NCI-H2171 treated with DMSO at 0.1 percent for 48 hours (cell line): ENCODE measurements at places on chromosomes 2 and 18.

DNA sequence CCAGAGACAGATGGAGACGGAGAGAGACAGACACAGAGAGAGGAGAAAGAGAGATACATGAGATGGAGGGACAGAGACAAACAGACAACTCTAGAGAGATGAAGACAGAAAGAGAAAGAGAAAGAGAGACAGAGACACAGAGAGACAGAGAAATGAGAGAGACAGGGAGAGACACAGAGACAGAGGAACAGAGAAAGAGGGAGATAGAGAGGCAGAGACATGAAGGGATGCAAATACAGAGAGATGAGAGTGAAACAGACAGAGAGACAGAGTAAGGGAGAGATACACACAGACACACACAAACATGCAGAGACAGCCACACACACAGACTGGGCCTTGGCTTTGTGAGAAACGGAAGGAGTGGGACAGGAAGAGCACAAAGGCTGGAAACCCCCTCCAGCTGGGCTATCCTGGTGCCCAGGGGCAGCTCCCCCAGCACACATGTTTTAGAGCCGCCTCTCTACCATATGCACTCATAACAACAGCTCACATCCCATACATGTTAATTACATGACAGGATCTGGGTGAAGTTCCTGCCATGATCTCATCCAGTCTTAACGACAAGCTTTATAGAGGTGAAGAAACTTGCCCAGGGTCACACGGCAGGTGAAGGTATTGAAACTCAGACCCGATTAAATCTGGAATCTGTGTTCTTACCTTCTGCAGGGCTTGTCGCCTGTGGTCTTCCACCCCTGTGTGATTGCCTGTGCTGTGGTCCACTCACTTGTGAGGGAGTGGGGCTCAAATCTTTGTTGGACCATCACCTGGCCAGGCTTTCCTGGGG, 32.4 kb downstream of the IL18R1 start:
- no peak for DNase-seq

DNA sequence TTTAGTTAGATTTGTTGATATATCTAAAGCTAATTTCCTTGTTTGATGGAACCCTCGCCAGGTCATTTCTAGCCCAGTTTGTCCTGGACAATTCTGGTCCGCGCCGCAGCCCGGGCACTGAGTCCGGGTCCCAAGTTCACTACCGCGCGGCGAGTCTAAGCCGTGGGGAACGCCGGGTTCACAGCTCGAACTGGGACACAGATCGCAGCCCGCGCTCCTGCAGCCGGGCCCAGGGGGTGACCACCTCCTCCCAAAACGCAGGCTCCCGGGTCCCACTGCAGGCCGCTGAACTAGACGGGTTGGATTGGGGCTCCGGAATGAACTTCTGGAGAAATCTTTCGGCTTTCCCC, 681 bp downstream of the ACADL start:
- DNase-seq = no peak

DNA sequence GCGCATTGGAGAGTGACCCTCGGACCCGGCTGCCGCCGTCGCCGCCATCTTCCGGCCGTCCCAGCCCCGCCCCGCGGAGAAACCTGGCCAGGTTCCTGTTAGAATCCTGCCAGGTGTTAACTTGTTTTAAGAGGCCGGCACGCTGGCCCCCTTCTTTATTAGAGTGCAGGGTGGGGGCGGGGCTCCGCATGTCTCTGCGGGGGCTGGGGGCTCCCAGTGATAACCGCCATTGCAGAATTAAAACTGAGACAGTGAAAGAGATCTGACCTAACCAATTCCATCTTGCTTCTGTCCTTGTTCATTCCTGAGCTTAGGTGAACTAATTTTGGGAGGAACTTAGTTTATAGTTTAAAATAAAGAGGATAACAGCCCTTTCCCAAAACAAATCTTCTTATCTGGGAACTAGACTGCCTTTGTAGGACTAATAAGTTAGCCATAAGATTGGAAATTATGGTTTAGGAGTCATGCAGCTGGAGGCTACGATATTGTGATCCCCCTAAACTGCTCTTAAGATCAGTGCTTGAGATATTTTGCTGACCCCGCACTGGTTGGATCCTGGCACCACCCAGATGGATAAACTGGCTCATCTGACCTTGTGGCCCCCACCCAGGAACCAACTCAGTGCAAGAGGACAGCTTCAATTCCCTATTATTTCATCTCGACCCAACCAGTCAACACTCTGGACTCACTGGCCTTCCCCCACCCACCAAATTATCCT, 543 bp upstream of the STARD7 start:
- DNase-seq = no peak

DNA sequence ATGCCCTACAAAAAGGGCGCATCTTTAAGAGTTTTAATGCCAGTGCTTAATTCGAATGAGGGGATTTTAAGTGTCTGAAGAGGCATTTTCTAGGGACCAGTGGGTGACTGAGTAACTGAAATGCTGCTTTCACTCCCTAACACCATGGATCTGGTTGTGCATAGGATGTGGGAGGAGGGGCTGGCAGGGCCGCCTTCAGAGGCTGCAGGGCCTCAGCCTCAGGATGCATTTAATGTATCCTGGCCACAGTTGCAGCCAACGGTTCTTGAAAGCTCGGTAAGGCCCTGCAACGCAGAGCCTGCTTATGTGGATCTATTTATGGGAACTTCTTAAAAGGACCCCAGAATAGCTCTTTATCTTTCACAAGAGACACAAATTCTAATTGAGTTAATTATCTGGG, 25.8 kb upstream of the IL18RAP start:
- DNase-seq = no peak

- no peak for DNase-seq
Observed at GRCh38 chr2:105610576-105611332, 134.0 kb upstream of the NCK2 start.

DNA sequence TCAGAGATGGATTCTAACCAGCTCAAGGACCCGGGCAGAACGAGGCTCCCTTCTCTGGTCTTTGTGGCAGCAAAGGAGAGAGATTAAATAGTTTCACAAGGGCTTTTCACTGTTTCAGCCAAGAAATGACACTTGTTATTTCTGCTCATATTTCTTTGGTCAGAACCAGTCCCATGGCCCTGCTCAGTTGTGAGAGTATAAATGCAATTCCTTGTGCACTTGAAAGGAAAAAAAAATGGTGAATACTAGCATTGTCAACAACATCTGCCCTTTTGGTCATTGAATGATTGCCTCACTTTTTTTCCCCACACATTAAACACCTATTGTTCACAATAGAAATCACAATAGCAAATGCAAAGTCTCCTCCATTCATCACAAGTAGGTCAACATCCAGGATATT, 104.4 kb downstream of the RDH14 start:
- no peak for DNase-seq

DNA sequence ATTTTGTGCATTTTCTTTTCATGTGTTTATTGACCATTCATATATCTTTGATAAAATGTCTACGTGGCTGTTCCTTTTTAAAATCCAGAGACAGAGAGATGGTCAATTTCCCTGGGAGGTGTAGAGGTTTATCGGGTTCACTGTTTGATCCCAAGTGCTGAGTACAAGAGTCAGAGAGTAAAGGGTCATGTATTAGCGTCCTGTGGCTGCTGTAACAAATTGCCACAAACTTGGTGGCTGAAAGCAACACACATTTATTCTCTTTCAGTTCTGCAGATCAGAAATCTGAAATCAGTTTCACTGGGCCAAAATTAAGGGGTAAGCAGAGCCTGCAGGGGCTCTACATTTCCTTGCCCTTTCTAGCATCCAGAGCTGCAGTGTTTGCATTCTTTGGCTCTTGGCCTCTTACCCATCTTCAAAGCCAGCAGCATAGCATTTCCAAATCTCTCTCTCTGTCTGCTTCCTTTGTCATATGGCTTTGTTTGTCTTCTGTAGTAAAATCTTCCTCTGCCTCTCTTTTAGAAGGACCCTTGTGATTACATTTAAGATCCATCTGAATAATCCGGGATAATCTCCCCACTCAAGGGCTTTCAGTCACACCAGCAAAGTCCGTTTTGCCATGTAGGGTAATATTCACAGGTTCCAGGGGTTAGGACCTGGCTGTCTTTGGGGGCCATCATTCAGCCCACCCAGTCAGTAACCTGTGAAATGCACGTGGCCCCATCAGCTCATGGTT, 49.9 kb downstream of the TMEM17 start:
- no peak for DNase-seq

- DNase-seq = no peak
Observed at GRCh38 chr2:126761256-126761980, 105.5 kb downstream of the GYPC start.

GRCh38 chr18:26646901-26647300, 98.5 kb upstream of the KCTD1 start:
- DNase-seq = no peak

DNA sequence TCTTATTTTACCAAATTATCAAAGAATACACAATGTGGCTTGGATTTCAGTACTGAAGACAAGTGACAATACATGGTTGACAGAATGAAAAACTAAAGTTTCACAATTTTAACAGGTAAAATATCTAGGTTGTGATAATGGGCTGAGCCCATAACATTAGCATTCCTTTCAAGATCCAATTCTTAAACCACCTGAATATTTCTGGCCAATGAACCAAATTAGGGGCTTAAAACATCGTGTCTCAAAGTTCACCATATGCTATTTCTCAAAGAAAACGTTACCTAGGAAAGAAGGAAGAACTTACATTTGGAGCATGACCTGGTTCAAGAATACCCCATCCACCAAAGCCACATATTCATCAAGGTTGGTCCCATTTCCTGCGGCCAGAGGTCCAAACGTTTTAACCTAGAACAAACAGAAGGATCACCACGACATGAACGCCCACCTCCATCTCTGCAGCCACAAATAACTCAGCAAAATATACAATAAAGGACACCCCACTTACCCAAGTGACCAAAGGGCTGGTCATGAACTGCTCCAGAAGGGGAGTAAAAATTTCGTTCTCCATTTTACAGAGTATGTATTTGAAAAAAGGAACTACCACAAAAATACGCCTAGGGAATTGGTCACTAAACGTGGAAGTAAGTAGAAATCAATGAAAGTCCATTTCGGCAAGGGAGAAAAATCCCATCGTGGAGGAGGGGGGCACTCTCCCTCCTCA, 984 bp downstream of the CCDC88A start:
- DNase-seq = peak; percentile 47

GRCh38 chr2:138415985-138416384, 85.6 kb upstream of the SPOPL start:
- no peak for DNase-seq

DNA sequence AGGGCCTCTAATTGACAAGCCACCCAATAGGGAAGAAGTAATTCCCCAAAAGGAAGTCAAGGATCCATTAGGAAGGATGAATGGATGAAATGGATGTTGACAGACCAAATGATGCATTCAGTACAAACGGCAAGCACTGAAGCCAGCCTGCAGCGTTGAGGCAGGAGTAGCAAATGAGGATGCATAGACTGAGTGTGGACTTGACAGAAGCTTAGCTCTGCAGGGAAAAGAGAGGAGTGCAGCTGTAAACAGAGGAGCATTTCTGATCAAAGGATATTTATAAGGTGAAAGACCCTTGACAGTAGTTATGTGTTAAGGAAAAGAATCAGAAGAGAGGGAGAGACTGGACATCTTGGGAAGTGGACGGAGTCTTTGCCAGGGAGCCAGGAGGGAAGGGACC, 253.2 kb upstream of the RAB12 start:
- no peak for DNase-seq

DNA sequence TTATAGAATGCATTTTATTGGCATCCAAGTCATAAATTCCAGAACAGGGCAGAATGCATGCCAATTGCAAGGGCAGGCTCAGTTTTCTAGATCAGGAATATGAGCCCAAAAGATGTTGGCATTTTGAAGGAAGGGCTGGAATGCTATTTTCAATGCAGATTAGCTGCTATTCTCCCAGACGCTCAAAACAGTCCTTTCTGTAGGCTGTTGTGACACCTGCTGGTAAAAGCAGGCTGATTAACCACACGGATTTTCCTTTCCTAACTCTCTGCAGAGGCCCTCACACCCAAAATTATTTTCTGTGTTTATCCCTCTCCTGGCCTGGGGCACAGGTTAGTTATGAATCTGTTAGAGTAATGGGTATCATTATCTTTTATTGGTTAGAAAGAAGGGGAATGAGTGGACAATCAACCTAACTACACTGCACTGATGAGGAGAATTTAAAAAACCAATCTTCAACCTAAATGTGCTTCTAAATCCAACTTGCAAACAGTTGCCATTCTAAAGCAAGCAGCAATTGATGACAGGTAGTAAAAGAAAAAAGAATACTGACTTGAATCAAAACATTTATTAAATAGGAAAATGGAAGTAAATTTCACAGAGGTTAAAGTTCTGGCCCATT, 94.0 kb downstream of the PLA2R1 start:
- peak; percentile 59 for DNase-seq

GRCh38 chr2:215808996-215809395, 204.4 kb downstream of the MREG start:
- no peak for DNase-seq
